ENCODE measurements at places on chromosomes 2 and 18.

GRCh38 chr2:36680012-36680411 lies 16.5 kb upstream of the VIT start:
- DNase-seq: no peak

- DNase-seq: no peak
Observed at GRCh38 chr2:120470041-120470965, 124.4 kb downstream of the INHBB start.

DNA sequence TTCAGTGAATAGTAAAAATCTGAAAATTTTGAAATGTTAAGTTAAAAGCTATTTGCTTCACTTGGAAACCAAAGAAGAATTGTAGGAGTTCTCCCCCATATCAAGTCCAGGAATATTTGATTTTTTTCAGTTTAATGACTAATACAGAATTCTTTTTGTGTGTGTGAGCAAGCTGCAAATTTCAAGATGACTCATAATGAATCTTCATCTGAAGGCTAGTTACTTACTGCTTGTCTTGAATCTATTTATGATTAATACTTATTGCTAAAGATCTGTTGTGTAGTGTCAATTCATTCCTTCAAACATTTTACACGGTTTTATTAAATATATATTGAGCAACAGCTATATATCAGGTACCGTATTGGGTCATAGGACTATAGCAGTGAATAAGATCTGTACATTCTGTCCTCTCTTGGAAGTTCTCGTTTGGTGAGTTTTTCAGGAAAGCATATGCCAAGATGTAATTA lies 47.8 kb upstream of the CAVIN2 start:
- DNase-seq: no peak

DNA sequence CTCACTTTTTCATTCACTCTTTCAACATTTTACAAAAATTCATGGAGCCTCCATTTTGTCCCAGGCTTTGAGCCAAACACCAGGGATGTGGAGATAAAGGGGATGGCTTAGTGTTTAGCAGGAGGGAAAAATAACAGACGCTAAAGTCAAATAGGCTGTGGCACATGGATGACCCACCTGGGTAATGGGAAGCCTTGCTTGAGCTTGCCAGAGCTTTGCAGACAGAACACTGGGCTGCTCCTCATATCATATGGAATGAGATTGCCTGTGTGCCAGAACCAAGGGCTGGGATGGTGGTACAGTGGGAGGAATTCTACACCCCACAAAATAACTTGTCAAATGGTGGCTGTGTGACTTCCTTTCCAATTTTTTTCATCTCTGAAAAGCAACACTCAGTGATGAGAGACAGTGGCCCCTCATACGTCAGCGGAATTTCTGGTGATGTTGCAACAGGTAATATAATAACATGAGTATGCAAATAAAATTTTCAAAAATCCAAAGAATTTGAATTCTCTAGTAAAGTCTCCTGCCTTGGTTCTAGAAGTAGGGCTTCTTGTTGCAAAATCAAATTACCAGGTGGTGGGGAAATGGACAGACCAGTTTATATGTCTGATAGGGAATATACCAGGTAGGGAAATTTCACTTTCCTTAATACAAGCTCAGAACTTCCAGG lies 252.9 kb downstream of the CLIP4 start:
- DNase-seq: no peak

- DNase-seq: no peak
Observed at GRCh38 chr2:111164078-111164477, 43.4 kb downstream of the BCL2L11 start.

DNA sequence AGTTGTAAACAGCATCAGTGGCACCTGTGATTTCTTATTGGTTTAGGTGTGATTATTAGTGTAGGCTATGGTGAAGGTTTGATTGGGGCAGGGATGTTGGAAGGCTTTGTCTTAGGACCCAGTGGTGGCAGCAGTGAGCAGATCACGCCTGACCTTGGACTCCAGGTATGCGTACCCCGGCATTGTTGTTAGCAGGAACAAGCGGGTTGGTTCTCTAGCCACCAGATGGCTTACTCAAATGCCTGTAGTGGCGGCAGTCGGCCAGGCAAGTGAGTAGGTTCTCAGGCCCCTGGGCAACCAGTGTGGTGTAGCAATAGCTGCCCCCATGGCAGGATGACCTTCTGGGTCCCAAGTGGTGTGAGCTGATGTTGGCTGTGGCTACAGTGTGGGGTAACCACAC lies 558.3 kb downstream of the KCNJ3 start:
- no peak for DNase-seq

GRCh38 chr2:141162314-141162713 lies 968.5 kb downstream of the LRP1B start:
- DNase-seq: no peak

DNA sequence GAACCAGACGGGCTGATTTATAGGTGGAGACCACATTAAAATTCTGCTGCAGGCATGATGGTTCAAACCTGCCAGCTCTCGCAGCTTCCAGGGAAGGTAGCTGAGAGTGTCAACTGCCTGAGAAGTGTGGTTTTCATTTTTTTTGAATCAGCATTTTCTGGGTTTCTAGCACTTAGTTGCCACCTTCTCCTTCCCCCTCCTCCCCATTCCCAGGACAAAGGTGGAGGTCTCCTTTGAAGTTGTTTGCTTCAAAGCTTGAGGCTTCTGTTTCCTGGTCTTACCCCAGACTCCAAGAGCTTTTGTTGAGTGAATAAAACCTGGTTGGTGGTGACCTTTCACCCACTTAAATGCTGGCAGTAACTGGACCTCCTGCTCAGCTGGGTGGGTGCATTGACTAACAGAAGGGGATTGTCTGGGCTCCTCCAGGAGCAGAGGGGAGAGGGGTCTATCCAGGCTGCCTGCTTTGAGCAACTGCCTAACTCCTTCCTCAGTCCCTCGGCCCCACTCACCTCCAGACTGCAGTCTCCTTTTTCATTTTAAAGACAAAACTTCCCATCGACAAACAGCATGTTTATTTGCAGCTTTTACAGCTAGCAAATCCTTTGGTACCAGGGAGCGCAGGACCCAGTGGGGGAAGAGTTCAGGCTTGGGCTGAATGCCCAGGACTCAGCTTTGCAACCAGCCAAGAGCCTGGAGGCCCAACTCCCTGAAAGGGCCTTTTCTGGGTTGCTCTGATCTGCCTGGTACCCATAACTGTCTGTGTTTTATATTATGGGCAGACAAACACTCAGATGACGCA lies 3.5 kb downstream of the RHOB start:
- no peak for DNase-seq

- no peak for DNase-seq
Observed at GRCh38 chr2:9236867-9237266, 30.3 kb downstream of the ASAP2 start.

DNA sequence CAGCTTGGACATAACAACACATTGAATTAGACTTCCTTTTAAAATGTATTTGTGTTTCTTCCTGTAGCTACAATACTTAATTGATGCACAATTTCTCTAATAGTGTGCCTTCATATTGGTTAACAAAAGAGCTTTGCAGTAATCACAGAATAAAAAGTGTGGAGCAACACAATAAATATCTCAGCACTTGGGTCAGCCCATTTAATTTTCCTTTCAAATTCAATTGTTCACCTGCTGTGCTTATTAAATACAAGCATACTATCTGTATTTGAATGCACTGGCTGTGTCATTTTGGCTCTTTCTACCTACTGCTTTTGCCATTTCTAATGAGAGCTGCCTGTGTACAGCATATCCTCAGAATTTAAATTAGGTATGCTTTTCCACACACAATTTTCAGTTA lies 1641.3 kb upstream of the SLC39A10 start:
- DNase-seq: no peak

DNA sequence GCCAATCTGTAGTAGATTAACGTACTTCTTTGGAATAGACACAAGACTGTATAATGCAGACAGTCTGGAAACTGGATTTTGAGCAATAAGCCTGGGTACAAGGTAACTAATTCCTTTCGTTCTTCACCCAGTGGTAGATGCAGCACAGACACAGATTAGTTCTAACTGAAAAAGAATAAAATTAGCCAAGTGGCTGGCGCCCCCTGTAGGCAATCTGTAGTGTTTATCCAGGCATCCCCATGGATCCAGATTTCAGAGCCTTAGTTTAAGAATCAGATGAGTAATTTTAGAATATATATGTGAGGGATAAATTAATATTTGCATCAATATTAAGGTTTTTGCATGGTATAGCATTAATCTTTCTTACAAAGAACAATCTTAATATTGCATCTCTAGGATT lies 563.9 kb downstream of the DCC start:
- no peak for DNase-seq

- DNase-seq: peak; percentile 22
Observed at GRCh38 chr2:42663106-42663780, 94.8 kb downstream of the MTA3 start.

DNA sequence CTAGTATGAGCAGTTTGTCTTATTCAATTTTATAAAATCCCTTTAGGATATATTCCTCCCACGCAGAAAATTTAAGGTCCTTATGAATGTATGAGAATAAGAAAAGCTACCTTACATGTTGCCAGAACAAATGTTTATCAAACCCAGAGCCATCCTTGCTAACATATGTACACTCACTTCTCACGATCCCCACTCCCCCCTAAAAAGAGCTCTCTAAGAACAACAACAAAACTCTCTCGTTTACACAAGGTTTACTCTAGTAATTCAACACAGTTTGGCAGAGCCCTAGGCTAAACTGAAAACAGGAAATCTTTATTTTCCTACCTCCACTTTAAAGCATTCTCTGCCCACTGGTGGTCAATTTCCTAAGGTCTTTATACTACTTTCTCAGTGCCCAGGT lies 504.9 kb downstream of the ZEB2 start:
- DNase-seq: no peak

- DNase-seq: no peak
Observed at GRCh38 chr2:49971453-49971852, 817.1 kb upstream of the FSHR start.

- no peak for DNase-seq
Observed at GRCh38 chr2:26534098-26534864, 56.4 kb upstream of the OTOF start.

- no peak for DNase-seq
Observed at GRCh38 chr2:236676136-236676873, 106.7 kb downstream of the ACKR3 start.

- DNase-seq: no peak
Observed at GRCh38 chr2:20592106-20593071, 58.5 kb downstream of the HS1BP3 start.

DNA sequence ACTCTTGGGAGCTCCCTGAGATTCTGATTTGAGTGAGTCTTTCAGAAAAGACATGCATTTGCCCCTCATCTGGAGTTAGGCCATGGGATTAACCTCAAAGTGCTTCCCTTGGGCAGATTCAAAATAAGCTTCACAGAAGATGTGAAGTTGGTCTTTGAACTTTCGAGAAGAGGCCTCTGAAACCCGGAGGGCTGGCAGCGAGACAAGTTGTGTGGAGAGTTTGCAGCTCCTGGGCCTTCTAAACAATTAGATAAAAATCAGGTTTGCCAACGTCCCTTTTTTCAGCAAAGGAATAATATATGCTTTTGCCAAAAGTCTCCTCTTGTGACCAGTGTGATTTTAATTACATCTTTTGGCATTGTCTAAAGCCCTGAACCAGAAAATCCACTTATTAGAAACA lies 489.7 kb downstream of the SOX11 start:
- no peak for DNase-seq

DNA sequence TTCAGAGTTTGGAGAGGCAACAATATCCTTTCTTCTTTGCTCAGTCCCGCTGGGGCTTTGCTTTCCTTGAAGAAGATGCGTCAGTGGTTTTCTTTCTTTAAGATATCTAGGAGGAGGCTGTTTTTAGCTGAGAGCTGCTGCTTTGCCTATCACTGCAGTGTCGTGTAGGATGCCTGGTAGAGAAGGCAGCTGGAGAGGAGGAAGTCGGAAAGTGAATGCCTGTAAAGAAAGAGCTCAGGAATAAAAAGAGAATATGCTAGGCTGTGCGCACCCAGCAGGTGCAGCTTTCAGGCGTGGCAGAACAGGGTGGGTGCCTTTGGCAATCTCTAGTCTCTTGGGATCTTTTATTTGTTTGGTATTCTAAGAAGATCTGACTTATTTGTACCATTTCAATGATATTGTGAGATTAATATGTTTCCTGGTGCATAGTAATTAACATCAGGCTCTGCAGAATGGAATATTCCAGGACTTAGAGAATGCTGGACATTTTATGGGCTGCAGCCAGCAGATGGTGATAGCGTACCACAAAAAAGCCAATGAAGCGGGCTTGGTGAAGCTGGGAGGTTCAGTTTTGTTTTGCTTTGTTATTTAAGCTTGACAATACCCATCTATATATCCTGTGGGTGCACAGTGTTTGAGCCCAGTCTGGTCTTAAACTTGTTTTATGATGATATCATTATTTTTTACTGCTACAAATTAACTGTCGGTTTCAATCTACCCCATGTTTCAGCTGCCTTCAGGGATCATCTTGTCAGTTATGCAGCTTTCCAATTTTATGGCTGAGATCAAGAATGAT lies 34.9 kb downstream of the CAVIN2 start:
- peak; percentile 30 for DNase-seq

DNA sequence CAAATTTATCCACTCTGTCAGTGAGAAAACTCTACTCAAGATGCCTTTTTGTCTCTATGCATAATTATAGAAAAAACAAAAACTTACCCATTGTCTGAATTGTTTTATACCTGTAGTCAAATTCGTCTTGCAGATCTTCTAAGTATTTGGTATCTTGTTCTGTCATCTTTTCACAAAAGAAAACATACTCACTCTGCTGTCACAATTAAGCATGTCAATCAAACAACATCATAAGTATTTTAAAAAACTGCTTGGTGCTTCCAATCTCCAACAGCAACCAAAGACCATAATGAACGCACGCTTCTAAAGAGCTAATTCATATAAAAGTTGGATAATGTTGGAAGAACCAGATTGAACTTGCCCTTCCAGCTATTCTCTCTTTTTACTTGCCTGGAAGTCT lies 55.6 kb upstream of the STAT1 start:
- DNase-seq: no peak

GRCh38 chr2:12430407-12431133 lies 286.2 kb upstream of the TRIB2 start:
- DNase-seq: no peak

- no peak for DNase-seq
Observed at GRCh38 chr2:144137705-144138428, 382.1 kb downstream of the ZEB2 start.

- no peak for DNase-seq
Observed at GRCh38 chr2:135651717-135652116, 89.9 kb upstream of the UBXN4 start.

All from NCI-H1105 (cell line).